Vagina (tissue), 2 donors: ENCODE measurements at places on chromosomes 6 and 20.

- no peak for DNase-seq
Observed at GRCh38 chr6:288866-289265, 3.4 kb upstream of the DUSP22 start.

- no peak for DNase-seq
Observed at GRCh38 chr6:8881663-8882062, 446.3 kb upstream of the SLC35B3 start.

DNA sequence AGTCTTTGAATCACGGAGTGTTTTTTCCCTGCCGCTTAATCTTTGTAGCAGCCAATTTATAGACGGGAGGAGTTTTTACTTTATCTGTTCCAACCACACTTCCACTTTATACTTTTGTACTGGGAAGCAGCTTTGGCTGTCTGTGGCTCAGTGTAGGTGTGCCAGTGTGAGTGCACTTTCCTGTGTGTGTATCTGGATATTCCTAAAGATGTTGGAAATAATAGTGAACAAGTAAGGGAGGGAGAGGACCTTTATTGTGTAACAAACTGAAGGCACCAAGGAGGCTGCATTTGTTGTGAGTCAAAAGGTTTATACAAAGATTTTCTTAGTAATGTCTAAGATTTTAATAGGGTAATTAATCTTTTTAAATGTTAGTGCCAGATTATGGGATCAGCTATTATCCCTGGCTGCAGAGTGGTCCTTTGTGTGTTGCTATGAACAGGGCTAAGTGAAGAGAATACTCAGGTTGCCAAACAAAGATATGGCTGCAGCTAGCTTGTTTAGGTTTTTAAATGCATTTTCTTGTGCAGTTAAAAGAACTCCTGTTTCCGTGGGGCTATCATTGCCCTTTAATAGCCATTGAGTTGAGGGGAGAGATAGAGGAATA lies 226.3 kb downstream of the RNF144B start:
- no peak for DNase-seq

DNA sequence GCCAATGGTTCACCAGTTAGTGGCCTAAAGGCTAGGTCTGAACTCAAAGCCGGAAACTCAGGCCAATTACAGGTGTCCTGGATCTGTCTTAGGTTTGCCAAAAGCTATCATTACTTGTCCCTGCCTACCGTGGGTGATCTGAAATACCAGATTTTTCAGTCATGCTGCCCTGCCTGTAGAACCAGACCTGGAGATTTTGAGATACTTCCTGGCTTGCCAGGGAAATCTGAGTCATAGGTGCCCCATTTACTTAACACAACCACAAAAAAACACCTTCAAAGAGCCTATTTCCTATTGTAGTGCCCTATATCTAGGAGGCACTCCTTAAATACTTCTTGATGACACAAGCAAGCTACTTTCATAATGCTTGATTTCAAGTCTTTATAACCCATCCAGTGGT lies 13.9 kb upstream of the RANBP9 start:
- no peak for DNase-seq
